ENCODE measurements at places on chromosomes 3 and 15.

GRCh38 chr3:45771831-45772230 is 24.5 kb downstream of the SLC6A20 start:
- no peak for DNase-seq

DNA sequence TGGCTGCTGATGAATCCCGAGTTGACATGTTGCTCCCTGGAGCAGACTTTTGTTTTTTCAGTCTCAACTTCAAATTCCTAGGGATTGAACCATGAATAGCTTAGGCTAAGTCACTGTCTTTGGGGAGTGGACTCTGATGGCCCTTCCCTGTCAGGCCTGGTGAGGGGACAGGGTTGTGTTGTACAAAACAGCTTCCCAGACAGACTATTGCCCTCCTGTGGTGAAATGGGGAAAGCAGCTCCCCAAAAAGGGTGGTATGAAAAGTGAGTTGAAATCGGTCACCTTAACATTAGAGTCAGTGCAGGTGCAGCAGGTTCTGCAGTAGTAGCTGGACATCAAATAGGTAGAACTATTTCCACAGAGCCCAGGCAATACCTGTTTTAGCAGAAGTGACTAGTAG is 775.6 kb downstream of the ROBO2 start:
- DNase-seq: no peak

DNA sequence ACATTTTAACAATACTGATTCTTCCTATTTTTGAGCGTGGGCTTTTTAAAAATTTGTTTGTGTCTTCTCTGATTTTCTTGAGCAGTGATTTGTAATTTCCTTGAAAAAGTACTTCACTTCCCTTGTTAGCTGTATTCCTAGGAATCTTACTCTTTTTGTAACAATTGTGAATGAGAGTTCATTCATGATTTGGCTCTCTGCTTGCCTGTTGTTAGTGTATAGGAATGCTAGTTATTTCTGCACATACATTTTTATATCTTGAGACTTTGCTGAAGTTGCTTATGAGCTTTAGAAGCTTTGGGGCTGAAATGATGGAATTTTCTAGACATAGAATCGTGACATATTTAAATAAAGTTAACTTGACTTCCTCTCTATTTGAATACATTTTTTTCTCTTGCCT is 582.8 kb upstream of the BCHE start:
- DNase-seq: no peak

DNA sequence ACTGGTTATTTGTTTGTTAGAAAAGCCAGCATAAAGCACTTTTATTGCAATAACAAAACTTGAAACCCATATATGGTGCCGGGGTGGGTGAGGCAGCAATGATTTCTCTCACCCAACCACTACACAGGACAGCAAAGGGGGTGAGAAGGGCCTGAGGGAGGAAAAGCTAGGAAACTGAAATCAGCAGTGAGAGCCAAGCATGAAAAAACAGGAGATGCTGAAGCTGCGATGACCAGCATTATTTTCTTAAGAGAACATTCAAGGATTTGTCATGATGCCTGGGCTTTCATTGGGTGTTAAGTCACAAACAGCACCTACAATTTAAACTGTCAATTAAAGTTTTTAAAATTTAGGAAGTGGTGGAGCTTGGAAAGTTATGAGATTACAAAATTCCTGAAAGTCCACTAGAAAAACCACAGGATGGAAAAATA is 11.9 kb upstream of the TM4SF4 start:
- DNase-seq: no peak
